Caco-2 (cell line): ENCODE measurements at places on chromosomes 5 and 9.

DNA sequence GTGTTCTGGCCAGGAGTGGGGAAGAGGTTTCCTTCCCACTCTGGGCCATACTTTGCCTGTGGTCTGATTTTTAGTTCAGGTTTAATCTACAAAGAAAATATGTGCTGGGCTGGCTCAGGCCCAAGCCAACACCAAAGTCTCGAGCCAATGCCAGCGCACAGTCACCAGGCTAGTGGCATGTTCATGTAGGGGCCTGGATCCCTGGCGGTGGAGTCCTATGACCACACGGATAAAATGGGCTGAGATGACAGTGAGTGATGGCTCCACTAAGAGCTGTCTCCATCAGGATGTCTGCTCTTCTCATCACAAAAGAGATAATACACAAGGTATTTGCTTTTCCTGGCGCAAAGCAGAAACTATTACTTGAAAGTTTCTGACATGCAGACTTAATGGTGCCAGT lies 92.9 kb upstream of the PTPN3 start:
- DNase-seq = no peak

DNA sequence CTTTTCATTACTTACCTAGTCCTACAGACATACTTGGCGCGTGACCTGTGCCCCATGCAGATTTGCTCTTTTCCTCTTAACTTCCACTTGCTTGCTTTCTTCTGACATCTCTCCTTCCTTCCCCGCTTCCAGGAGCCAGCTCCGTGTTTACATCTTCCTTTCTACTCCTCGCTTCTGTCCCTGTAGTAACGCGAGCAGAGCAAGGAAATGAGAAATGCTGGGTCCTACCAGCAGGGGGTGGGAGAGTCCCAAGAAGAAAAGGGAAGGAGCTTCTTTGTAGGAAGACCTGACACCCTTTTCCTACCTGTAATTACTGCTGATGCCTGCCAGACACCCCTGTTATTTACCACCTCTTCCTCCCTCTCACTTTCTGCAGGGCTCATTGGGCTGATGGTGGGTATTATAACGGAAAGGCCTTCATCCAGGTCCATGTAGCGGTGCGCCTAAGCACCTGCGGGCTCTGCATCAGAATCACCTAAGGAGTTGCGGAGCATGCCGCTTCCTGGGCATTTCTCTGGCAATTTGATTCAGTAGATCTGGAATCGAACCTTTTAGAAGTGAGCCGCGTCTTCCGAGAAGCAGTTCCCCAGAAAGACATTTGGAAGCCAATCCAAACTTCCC lies 1260.8 kb upstream of the WWC1 start:
- DNase-seq = peak; percentile 33

- no peak for DNase-seq
Observed at GRCh38 chr9:16458696-16459420, 411.6 kb downstream of the BNC2 start.

DNA sequence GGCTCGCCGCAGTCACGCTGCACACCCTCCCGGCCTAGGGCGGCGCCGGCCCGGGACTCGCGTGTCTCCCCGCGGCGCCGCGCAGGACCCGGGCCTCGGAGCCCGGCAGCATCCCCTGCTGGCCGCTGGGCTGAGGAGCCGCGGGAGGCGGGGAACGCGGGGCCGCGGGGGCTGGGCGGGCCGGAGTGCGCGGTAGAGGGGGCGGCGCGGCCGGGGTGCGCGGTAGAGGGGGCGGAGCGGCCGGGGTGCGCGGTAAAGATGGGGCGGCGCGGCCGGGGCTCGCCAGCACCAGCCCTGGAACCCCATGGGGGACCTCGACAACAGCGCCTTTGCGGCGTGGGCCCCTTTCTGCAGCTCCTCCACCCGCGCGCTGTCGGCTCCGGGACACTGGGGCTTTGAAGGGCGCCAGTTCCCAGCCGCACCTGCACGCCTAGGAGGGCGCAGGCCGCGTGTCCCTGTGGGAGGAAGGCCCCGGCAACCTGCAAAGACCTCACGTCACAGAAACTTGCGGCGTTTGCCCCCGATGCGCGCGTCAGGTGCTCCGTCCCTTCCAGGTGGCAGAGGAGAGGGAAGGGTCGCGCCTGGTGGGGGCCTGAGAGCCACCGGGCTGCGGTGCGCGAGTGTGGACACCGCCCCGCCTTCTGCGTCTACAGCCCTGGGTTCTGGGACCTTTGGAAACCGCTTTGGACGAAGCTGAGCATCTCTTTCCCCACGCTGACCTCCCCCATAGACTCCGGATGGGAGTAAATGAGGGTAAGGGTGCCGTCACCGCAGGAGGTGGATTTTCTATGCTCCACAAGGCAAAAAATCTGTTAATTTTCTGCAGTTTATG lies 49.6 kb downstream of the NSUN2 start:
- peak; percentile 59 for DNase-seq

DNA sequence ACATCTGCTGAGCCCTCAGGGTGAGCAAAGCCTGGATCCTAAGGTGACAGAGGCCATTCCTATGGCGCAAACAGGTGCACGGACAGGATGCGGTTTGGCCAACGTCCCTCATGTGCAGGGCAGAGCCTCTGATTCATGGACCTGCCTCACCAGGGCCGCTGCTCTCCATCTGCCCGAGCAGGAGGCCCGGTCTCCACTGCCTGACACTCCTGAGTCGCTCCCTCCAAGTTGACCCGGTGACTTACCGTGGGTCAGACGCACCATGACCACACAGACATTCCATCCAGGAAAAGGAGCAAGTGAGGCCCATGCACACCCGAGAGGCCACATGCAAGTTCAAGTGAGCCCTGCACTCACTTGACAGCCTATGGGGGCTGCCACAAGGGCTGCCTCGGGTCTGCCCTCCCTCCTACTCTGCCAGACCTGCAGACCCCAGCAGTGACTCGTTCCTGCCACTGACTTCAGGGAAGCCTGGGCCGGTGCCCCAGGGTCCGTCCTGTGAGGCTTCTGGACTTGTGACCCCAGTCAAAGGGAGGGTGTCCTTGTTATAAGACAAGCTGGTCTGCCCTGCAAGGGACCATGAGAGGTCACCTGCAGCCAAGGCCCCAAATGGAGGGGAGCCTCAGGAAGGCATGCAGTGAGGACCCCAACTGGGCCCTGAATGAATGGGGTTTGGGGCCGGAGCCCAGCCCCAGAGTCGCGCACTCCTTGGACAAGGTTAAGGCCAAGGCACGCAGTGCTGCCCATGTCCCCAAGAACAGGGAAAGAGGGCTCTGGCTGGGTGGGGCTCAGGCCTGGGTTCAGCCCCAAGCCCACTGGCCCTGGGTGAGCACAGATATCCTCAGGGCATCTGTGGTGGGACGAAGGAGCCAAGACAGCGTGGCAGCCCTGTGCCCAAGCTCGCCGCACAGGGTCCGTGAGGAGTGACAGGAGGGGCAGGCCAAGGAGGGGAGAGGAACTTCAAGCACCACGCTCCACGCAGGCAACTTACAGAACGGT lies 10.1 kb downstream of the BRD3OS start:
- peak; percentile 26 for DNase-seq

DNA sequence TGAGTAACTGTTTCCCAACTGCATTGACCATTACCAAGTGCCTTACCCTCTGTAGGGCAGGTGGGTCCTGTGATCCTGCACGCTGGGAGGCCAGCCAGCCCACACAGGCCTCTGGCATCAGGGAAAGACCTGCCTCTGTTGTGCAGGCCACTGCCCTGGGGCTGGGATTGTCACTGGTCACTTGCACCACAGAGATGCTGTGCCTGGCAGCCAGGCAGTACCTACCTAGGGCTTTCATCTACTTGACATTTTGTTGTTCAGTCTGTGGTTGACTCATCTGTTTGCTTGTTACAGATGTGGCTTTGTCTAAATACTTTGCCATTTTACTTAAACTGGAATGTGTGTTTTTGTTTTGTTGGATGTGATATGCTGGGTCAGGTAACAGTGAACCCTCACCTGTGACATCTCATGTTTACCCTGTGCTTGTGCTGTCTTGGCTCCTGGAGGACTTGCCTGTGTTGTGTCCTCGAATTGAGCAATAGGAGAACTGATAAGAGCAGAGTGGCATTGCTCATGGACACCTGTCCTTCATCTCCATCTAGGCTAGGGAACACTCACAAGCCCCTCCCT lies 32.8 kb downstream of the SECISBP2 start:
- peak; percentile 26 for DNase-seq

DNA sequence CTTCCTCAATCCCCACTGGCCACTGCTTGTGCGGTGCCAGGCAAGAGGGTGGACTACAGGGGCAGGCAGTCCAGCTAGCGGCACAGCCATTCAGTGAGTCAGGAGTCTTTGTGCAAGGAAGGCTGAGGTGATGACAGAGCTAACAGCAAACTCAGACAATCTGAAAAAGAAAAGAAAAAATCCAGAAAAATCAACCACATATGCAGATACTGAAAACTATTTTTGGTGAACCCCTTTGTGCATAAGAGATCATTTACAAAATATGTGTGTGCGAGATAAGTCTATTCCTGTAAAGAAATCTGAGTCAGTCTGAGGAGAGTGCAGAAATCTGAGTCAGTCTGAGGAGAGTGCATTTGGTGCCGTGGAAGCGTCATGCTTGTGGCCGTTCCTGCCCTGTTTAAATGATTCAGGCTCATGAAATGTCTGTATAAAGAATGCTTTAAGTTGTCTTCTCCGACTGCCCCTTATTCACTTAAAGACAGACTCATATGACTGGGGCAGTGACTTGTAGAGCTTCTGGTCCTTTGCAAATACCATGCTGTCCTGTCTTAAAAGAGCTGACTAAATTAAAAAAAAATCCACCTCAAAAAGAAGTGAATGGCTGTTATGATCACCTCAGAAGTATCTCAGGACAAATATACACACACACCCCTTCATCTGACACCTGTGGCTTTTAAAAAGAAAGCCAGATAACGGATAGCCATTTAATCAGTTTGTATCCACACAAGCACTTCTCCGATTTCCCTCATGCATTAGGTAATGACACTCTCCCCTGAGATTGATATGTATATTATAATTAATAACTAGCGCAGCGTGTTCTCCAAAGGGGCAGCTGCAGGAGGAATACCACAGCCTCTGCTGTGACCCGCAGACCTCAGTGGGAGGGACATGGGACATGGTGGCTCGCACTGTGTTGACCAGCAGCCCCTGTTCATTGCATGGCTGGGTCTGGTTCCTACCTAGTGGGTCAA lies 47.3 kb downstream of the TRIO start:
- no peak for DNase-seq

GRCh38 chr9:92136184-92136858 lies 21.1 kb upstream of the SPTLC1 start:
- no peak for DNase-seq

- no peak for DNase-seq
Observed at GRCh38 chr5:131533836-131534235, 101.2 kb downstream of the RAPGEF6 start.

GRCh38 chr9:136888454-136888853 lies 2.1 kb downstream of the TRAF2 start:
- no peak for DNase-seq

- DNase-seq = no peak
Observed at GRCh38 chr9:20478786-20479185, 143.5 kb downstream of the MLLT3 start.

GRCh38 chr9:135253305-135254004 lies 166.0 kb downstream of the OLFM1 start:
- DNase-seq = no peak

GRCh38 chr5:18142831-18143230 lies 508.6 kb downstream of the TAF11L14 start:
- DNase-seq = no peak

DNA sequence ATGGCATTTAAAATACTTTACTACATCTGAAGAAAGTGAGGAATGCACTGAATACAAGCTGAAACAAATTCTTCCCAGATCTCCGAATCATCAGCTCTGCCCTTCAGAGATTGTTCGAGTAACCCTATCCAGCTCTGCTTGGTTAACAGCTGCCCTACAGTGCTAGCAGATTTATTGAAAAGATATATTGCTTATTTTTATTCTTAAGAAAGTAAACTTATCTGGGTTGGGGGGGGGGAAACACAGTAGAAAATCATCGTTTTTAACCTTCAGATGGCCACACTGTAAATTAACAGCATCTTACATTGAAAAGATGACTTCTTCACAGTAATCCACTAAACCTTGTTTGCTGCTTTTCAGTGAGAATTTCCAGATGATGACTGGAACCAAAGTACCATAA lies 210.8 kb downstream of the NFIB start:
- DNase-seq = no peak

GRCh38 chr5:150627731-150628545 lies 12.5 kb upstream of the SYNPO start:
- DNase-seq = no peak

- DNase-seq = no peak
Observed at GRCh38 chr5:150092159-150092787, 5.9 kb upstream of the CSF1R start.

DNA sequence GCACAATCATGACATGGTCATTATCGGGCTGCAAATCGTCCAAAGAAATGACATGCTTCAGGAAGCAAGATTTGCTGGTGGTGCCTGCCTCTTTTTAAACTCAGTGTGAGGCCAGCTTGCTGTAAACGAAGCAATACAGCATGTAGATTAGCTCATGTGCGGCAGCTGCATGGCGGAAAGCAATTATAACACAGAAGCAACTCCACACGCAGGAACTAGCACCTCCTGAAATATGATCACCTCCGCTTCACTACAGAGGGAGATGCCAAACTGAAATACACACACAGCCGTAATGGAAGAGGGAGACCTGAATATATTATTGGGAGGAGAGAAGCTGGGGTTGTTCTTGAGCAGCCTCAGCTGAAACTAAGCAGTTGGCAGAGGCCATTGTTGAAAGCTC lies 312.5 kb downstream of the PSAT1 start:
- DNase-seq = no peak

DNA sequence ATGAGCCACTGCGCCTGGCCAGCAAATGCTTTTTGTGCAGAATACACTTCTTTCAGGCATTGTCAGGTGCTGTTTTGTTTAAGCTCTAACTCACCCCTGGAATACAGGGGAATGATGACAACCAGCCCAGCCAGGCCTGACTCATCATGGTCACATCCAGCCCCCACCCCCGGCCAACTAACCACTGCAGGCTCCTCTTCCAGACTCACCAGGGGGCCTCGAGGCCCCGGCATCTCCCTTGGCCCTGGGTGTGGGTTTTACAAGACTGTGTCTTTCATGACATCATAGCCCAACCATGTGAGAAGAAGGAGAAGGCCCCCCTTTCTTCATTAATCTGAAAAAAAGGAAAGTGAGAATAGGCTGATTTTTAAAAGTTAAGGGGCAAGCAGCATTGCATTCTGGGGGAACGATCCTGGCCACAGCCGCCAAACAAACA lies 35.5 kb downstream of the OLFML2A start:
- DNase-seq = peak; percentile 77

- no peak for DNase-seq
Observed at GRCh38 chr5:117947121-117947520, 1041.2 kb downstream of the DTWD2 start.

- DNase-seq = no peak
Observed at GRCh38 chr9:133727876-133728441, 10.2 kb downstream of the SARDH start.

- no peak for DNase-seq
Observed at GRCh38 chr5:148791334-148791667, 35.1 kb upstream of the ADRB2 start.
